Hindlimb muscle (tissue), 1 donor: ENCODE measurements at places on chromosomes 3 and 15.

GRCh38 chr3:179196098-179196497 lies 47.9 kb downstream of the PIK3CA start:
- no peak for DNase-seq

DNA sequence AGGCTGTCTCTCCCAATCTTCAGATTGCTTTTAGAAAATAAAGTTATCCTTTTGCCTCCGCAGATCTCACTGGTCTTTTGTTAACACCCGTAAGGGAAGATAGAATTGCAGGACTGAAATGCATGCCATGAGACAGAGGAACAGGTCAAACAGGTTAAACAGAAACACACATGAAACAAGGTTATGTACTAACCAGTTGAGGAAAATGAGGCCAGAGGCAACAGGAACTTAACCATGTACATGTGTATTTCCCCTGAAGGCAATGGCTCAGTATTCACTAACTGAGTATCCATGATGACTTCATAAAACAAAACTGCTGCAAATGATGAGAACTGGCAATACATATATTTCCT lies 169.1 kb upstream of the NSMCE3 start:
- no peak for DNase-seq

GRCh38 chr3:157930000-157930780 lies 176.0 kb downstream of the SHOX2 start:
- no peak for DNase-seq

DNA sequence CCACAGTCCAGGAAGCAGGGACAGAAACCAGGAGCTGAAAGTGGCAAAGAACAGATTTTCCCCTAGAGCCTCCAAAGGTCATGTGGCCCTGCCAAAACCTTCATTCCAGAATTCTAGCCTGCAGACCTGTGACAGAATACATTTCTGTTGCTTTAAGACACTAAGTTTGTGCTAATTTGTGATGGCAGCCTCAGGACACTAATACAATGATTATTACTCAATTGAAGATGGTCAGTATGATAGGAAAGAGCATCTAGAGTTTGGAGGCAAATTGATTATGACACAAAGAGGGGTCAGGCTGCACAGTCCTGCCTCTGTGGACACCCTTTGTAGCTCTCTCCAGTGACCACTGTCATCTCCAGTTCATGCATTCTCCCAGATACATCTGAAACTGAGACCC lies 79.0 kb upstream of the C3orf49 start:
- DNase-seq: no peak

DNA sequence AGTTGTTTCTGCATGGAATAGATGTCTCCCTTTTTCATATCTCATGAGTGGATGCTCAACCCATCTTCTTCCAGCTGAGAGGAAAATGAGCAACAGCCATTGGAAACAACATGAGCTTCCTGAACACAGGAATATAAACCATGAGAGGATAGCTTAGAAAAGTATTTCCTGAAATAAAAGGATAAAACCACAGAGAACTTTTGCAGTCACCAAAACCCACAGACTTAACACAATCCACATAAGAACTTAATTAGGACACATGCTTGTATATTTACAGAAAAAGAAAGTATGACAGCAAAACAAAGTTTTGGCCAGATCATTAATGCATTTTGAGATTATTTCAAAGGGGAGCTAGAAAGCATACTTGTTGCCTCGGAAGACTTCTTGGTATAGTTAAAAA lies 180.5 kb upstream of the RASGRP1 start:
- no peak for DNase-seq

- no peak for DNase-seq
Measured at GRCh38 chr3:30871720-30872119, 22.7 kb downstream of the GADL1 start.

GRCh38 chr3:127096256-127097071 lies 96.5 kb upstream of the PRR23E start:
- DNase-seq: no peak

GRCh38 chr3:14562121-14562890 lies 22.2 kb upstream of the GRIP2 start:
- DNase-seq: no peak

DNA sequence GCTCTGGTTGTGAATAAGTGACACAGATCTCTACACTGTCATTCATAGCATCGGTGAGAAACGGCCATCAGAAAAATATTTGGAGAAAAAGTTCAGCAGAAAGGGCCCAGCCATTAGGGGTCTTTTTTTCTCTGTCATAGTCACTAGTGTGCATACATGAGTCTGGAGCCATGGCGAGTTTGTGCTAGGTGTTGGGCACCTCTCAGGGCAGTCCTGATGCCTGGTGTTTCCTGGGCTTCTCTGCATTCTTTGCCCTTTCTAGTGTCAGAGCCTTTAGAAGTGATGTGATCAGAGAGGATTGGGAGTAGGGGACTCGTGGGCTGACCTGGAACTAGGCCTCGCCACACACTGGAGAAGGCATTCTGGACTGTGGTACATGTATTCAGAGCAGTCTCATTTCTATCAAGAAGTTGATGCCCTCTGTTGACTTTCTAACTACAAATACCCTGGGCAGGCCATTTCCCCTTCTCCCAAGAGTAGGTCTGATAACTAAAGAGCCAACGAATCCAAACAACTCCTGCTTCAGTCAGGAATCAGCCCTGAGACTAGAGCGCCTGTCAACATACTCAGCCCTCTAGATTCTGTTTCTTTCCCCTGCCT lies 1.6 kb downstream of the KY start:
- no peak for DNase-seq

- peak; percentile 36 for DNase-seq
Measured at GRCh38 chr3:114411190-114411668, 117.4 kb downstream of the TIGIT start.

- no peak for DNase-seq
Measured at GRCh38 chr3:129118745-129119144, 2.9 kb downstream of the RAB43 start.

GRCh38 chr3:64975147-64975546 lies 287.3 kb upstream of the ADAMTS9 start:
- DNase-seq: no peak

- no peak for DNase-seq
Measured at GRCh38 chr3:130963878-130964277, 62.7 kb downstream of the ASTE1 start.

DNA sequence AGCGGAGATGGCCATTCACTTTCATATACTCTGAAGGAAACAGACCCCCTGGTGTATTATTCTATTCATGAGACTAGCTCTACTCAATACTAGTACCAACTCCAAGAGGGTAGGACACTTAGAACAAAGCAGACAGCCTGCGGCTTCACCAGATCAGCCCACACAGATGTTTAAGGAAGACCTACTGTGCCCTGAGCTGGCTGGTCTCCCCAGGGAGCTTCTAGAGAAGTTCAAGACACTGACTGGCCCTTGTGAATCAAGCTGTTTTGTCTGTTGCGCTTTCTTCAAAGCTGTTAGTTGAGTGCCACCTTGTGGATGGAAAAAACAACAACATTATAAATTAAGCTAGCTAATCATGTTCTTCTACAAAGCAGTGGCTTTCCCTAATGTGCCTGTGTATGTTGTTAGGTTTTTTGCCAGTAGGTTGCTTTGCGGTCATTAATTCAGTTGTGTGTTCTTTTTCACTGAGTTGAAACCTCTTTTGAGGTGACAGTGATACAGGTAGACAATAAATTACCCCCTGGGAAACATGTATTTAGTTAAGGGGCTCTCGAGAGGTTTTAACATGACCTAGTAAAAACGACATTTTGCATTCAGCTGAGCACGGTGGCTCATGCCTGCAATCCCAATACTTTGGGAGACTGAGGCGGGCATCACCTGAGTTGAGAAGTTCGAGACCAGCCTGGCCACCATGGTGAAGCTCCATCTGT lies 64.2 kb upstream of the MYZAP start:
- DNase-seq: peak; percentile 74

- no peak for DNase-seq
Measured at GRCh38 chr3:14410106-14410502, 7.7 kb downstream of the SLC6A6 start.

GRCh38 chr15:64828985-64829384 lies 3.5 kb upstream of the PIF1 start:
- no peak for DNase-seq

- DNase-seq: peak; percentile 11
Measured at GRCh38 chr3:5809586-5810246, 622.2 kb downstream of the EDEM1 start.

- DNase-seq: no peak
Measured at GRCh38 chr3:41933154-41933676, 28.7 kb downstream of the ULK4 start.

DNA sequence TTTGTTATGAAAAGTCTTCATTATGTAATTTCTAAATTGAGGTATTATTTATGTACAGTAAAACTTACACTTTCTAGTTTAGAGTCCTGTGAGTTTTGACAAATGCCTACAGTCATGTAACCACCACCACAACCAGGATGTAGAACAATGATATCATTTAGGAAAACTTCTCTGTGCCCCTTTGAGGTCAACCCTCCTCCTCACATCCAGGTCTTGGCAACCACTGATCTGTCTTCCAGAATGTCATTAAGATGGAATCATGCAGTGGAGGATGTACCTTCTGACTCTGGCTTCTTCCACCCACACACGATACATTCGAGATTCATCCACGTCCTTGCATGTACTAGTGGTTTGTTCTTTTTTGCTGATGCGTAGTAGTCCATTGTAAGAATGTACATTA lies 23.2 kb downstream of the MINAR1 start:
- no peak for DNase-seq

DNA sequence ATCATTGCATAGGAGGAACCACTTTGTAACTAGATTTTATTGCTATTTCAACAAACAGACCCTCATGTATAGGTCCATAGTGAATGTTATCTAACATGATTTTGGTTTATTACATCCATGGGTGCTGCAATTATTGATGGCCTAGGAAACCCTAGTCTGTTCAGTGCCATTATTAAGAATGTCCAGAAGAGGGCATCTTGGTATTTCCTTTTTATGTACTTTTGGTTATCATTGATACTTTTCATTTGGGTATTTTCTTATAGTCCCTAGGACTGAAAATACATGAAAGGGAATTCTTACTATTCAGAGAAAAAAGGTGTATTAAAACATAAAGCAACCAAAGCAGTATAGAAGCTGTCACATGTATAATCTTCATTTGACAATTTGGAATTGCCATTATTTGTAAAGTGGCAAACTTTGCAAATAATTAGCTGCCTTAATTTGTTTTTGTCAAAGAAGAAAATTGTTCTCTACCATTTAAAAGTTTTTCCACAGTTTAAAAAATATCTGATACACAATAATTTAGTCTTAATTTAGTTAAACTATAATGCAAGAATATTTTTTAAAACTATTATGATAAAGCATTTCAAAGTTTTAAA lies 48.7 kb downstream of the CNOT10 start:
- DNase-seq: peak; percentile 5

GRCh38 chr15:25410649-25411048 lies 28.2 kb downstream of the UBE3A start:
- DNase-seq: no peak

GRCh38 chr3:82509106-82509842 lies 747.8 kb upstream of the GBE1 start:
- no peak for DNase-seq

GRCh38 chr3:190863119-190863465 lies 598 bp upstream of the GMNC start:
- no peak for DNase-seq

GRCh38 chr3:166123088-166123487 lies 285.9 kb upstream of the BCHE start:
- no peak for DNase-seq

- DNase-seq: no peak
Measured at GRCh38 chr15:101329867-101330380, 34.9 kb upstream of the SNRPA1 start.

DNA sequence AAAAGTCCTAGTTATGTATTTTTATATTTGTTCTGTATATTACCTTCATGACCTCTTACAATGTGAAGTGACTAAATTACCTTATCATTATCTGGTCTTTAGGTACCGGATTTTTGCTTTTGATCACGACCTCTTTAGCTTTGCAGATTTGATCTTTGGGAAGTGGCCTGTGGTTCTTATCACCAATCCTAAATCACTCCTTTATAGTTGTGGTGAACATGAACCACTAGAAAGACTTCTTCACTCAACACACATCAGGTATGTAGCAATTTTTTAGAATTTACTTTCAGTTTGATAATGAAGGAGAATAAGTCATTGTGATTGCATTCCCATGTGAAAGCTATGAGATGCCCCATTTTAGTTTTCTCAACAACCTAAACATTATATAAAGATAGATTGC lies 18.3 kb downstream of the TMEM62 start:
- no peak for DNase-seq

DNA sequence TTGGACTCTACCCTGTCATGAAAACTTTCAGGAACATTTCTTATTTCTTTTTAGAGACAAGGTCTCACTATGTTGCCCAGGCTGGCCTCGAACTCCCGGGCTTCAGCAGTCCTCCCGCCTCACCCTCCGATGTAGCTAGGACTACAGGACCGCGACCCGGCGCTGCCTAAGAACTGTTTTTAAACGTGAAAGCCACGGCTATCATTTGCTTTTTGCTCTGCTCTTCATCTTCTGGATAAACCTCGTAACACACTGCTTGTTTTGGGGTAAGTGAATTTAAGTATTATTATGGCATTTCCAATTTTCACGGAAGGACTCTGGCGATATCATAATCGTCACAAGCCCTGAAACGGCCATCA lies 14.3 kb upstream of the CCNL1 start:
- no peak for DNase-seq

GRCh38 chr3:130932979-130933378 lies 39.1 kb downstream of the ATP2C1 start:
- DNase-seq: no peak

DNA sequence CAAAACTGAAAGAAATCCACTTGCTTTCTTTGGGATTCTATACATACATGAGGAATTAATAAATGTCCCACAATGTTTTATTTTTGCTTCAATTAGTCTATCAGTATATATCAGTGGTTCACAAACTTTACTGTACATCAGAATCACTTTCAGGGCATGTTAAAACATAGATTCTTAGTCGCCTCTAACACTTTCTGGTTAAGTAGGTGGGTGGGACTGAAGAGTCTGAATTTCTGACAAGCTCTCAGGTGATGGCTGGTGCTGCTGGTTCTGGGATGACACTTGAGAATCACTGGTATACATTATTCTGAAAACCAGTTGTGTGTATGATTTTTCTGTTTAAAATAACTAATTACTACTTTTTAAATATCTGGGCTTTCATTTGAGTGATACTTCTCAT lies 393.3 kb downstream of the TBC1D5 start:
- no peak for DNase-seq

DNA sequence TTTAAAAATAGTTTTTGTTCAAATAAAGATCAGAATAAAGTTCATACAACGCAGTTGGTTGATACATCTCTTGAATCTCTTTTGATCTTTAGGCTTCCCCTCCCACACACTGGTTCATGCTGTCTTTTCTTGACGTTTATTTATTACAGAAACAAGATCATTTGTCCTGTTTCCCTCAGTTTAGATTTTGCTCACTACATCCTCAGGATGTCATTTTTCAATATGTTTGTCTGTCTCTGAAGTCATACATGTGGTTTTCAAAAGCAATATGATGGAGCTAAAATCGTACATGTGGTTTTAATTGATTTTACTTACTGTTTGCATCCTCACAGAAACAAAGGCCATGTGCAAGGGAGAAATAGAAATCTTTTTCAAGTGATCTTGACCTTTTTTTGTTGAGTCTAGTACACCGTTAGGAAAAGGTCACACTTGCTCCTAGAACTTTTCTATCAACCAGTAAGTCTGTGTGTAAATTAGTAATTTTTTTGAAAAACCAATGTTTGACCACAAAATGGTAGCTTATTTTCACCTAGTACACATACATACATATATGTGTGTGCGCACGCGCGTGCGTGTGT lies 63.7 kb upstream of the SENP5 start:
- no peak for DNase-seq
